ENCODE measurements at places on chromosomes 5 and 9.

- no peak for DNase-seq
Measured at GRCh38 chr5:147190331-147190730, 44.5 kb upstream of the STK32A start.

- no peak for DNase-seq
Measured at GRCh38 chr5:121630402-121630801, 221.3 kb upstream of the FTMT start.

DNA sequence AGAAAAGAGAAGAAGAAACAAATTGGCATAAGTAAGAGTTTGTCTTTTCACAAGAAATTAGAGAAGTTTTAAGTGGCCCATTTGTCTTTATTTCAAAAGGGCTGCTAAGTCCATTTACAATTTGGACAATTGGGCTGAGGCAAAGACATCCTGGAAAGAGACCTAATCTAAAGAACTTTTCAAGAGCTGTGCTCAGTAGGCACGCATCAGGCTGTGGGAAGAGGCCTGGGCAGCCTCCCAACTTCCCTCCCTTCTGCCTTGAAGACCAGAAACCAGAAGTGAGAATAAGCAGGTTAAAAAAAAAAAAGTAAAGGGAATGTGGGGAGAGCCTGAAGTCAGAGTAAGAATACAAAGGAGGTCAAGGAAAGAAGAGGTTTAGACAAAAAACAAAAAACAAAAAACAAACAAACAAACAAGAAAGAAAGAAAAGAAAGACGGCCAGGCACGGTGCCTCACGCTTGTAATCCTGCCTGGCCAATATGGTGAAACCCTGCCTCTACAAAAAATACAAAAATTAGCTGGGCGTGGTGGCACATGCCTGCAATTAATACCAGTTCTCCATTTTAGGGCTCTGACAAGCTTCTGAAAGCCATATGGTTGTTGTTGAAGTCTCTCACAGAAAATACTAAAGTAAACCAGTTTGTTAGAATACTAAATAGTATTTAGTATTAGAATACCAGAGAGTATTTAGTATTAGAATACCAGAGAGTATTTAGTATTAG lies 48.0 kb upstream of the CEP78 start:
- no peak for DNase-seq

GRCh38 chr9:17294822-17295624 lies 160.2 kb downstream of the CNTLN start:
- DNase-seq: no peak

- no peak for DNase-seq
Measured at GRCh38 chr5:168596927-168597326, 17.8 kb upstream of the PANK3 start.
